ENCODE measurements at places on chromosomes 7 and 10. TPM values are rescaled to one million over a fixed set of nuclear protein-coding genes. Genes with fewer than 3 reads are reported as not detected.

The GGCT gene
- total RNA-seq, result 56.6 TPM

The CNOT4 gene
- 15.9 TPM for total RNA-seq

The SLC39A12 gene
- 0.08 TPM for total RNA-seq

The C10orf62 gene
- total RNA-seq, result 0.16 TPM

The TMEM270 gene
- not detected for total RNA-seq

The SPAM1 gene
- total RNA-seq, result not detected

The SCART1 gene
- 0.56 TPM for total RNA-seq

The ZEB1 gene
- total RNA-seq, result 5.0 TPM

The NAPEPLD gene
- total RNA-seq, result 3.3 TPM

The LAMB4 gene
- 1.1 TPM for total RNA-seq

The SEC61A2 gene
- 2.8 TPM for total RNA-seq

The PAPOLB gene
- not detected for total RNA-seq

The ITGB8 gene
- total RNA-seq, result 16.3 TPM

The SPDYE6 gene
- total RNA-seq, result not detected

The FAM25A gene
- total RNA-seq, result 29.4 TPM

The LRRTM3 gene
- not detected for total RNA-seq

The LRRD1 gene
- total RNA-seq, result not detected

The GPC2 gene
- total RNA-seq, result 0.20 TPM

The HSPA12A gene
- total RNA-seq, result 3.9 TPM

The ARL5B gene
- total RNA-seq, result 9.5 TPM

The GHRHR gene
- not detected for total RNA-seq
